Lung (tissue), 17 donors: ENCODE measurements at places on chromosomes 7 and 10.

DNA sequence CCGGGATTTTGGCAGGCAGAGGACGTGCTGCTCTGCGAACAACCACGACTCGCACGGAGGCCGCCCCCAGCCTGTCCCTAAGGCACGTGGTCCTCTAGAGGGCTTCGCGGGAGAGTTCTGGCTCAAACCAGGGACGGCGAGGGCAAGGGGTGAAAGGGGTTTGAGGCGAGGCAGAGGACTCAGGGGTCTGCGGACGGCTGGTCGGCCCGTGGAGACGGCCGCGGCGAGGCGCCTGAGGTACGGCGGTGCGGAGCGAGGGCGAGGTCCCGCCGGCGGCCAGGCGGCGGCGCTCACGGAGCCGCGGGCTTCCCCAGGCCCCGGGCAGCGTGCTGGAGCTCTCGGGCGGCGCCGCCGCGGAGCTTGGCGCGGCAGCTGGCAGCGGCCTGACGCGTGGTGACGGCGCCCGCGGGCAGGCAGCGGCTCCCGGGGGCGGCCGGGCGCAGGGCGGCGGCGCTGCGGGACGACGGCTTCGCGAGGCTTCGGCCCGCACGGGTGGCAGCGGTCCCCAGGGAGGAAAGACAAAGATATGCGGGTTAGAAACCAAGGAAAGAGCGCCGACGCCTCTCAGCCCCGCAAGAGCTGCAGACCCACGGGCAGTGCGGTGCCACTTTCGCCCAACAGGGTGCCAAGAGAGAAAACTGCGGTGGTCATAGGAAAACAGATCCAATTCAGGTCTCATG lies 44.8 kb downstream of the ZNF800 start:
- DNase-seq = peak; percentile 79

- DNase-seq = no peak
Observed at GRCh38 chr10:73097305-73097670, 622 bp upstream of the P4HA1 start.

GRCh38 chr7:43584195-43584586 lies 1.3 kb downstream of the STK17A start:
- DNase-seq = peak; percentile 63

DNA sequence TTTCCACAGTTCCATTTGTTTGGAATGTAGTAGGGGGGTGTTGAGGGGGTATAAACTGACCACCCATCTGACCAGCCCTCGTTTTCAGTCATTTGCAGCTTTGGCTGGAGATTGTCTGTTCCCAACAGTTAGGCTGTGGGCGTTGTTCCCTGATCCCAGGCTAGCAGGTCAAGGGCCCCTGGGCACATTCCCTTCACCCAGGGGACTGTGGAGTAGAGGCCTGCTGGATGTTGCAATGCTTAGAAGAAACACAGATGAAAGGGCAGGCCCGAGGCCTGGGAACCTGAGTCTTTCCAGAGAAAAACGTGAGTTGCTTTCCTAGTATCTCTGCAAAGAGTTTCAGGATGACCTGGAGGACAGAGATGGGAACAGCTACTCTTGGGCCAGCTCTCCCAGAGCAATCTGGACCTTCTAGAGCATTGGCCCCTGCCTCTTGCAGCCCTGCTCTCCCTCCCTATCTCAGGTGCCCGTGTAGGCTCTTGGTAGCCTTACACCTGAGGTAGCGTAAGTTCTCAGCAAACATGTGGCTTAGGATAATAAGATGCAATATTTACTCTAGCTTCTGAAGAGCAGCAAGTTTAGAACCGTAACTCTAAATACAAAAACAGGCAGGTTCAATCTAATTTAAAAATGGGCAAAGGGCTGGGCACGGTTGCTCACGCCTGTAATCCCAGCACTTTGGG lies 99.4 kb upstream of the EFCAB10 start:
- peak; percentile 37 for DNase-seq

DNA sequence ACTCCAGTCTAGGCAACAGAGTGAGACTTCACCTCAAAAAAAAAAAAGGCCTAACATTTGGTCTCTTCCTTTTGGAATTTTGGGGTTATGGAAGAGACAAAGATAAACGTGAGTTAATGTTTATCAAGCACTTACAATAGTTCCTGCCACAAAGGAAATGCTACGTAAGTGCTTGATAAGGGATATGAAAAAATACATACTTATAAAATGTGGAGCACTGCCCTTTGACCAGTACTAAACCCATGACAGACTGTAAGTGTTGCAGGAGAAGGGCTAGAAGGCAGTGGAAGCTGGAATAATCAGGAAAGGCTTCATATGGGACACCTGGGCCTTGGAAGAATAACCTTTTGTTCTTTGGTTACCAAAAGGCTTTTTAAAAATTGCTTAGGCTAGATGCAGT lies 25.5 kb downstream of the TMEM248 start:
- DNase-seq = no peak

- DNase-seq = no peak
Observed at GRCh38 chr10:7520507-7521485, 110.0 kb upstream of the SFMBT2 start.

GRCh38 chr7:144579687-144580086 lies 176.2 kb upstream of the NOBOX start:
- DNase-seq = no peak

DNA sequence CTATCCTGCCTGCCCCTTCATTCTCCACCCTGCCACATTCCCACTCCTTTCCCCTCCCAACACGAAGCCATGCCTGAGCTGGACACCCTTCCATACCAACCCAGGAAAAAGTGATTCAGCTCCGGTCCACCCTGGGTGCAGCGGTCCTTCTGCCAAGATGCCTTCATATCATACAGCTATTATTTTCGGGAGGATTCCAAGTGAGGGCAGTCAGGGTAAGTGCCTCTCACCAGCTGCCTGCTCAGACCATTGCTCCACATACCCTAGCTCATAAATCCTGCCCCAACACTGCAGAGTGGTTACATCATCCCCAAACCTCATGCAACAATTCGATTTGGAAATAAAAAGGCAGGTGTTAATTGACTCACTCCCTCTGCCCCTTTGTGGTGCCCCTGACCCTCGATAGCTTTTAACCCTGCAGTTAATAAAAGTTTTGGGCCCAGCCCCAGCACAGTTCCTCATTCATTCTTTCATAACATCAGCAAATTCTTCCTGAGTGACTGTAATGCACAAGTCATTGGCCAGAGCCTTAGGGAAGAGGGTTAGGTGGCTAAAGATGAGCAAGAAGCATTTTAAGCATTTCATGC lies 42.6 kb downstream of the ZNF503 start:
- DNase-seq = no peak

- DNase-seq = peak; percentile 51
Observed at GRCh38 chr7:4470246-4470645, 211.8 kb upstream of the FOXK1 start.

DNA sequence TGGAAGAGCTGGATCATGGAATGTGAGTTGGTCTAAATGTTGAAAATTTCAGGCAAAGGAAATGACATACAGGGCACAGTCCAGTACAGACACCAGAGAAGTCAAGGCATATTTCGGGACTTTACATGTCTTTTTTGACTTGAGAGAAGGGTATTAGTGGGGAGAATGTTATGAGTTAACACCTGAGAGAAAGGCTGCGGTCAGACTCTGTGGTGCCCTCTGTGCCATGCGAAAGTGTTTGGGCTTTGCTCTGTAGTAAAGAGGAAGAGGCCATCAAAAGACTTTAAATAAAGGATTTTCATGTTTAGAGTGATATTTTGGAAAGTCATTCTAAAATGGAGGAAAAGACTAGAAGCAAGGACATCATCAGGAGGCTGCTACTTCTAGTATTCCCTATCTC lies 607.4 kb downstream of the CCSER2 start:
- DNase-seq = no peak

GRCh38 chr7:120436487-120437060 lies 163.6 kb downstream of the KCND2 start:
- no peak for DNase-seq

DNA sequence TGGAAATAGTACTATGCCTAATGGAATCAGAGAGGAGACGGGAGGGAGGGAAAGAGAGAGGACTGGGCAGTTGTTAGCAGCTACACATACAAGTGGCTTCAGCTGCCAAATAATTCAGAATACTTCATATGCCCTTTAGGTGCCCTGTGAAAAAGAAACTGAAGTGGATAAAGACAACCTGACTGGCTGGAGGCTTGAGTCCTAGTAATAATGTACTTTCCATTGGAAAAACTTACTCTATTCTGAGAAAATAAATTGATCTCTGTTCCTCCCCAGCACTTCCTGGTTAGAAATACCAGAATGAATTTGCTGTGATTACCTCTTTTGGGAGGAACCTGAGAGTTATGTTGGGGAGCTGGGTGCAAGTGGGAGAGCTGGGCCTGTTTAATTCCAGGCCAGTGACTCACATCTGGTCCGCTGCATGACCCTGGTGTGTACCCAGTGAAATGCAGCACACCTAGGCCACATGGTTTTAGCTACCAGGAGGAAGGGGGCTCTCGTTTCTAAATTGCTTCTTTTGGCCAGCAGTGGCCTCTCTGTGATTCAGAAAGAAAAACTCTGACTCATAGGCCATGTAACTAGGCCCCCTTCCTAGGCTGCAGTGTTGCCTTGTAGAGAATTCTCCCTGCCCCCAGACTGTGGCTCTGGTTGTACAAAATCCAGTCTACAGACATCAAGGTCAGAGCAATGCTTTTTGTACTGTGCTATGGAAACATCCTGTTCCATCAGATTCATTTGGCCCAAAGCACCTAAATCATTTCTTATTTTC lies 6.5 kb downstream of the AGFG2 start:
- DNase-seq = peak; percentile 51

GRCh38 chr7:13201628-13202027 lies 514.2 kb downstream of the ARL4A start:
- DNase-seq = no peak

DNA sequence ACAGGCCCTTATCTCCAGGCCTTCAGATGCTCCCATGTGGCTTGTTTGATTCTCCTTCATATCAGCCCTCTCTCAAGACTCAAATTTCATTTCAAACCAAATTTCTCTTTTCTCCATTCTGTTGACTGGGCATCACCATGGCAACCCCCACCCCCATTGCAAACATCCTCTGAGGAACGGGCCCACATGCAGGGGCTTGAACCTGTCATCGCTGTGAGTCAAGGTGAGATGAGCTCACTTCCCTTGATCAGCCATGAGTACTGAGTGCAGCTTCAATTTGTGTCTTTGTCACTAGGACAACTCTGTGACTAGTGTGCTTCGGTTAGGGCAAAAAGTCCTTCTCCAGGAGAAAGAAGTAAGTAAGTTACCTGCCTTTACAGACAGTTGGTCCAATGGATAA lies 41.9 kb downstream of the CALML3 start:
- no peak for DNase-seq

- peak; percentile 94 for DNase-seq
Observed at GRCh38 chr10:50593523-50594376, 30.0 kb downstream of the SGMS1 start.

GRCh38 chr7:126449611-126450268 lies 803.0 kb downstream of the GRM8 start:
- DNase-seq = no peak

DNA sequence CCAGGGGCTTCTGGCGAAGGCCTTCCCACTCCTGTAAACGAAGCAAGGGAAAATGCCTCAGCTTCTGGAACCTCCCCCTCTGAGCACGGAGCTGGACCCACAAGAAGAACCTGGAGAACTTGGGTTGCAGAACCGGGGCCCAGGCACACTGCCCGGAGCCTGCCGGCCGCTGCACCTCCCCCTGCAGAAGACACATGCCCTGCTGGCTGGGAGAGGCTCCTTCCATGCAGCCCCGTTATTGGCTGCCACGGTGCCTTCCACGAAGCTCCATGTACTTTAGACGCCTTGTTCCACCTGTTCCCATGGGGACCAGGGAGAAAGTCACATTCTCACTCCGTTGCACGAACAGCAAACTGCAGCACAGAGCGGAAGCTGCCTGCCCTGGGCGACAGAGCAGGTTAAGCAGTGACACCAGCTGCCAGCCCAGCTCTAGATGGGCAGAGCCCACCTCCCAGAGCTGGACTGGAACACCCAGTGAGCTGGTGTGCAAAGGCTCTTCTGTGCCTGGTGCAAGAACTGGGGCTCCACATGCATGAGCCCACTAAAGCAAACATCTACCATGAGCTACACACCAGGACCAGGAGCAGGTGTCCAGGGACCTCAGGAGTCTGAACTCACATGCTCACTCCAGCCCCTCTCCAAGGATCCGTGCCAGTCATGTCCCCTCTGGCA lies 70.1 kb downstream of the TNS3 start:
- DNase-seq = no peak

GRCh38 chr10:32618482-32618881 lies 172.5 kb downstream of the CCDC7 start:
- no peak for DNase-seq

DNA sequence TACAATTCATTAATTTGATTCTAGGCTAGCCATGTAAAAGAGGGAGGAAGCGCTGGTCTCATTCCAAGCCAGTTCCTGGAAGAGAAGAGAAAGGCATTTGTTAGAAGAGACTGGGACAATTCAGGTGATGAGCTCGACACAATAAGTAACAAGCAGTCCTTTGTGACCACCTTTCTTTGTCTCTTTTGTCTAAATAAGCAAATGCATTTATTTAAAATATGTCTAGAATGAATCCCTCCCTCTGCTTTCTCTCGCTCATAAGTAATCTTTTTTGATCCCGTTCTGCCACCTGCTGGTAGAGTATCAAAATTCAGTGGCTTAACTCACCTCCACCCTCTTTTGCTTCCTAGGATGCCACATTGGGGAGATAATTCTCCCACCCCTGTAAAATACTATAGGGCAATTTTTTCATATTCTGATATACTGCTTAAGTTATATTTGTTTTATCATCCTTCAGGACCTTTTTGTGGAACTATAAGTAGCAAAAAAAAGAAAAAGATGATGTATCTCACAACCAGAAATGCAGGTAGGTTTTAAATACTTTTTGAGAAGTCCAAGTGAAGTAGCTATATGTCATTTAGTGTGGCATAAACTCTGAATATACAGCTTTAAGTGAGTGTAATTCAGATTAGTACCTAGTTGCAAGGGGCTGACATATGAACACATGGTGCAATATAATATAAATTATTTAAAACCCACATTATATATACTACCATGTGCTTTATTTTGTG lies 91.5 kb downstream of the GSDME start:
- peak; percentile 45 for DNase-seq

DNA sequence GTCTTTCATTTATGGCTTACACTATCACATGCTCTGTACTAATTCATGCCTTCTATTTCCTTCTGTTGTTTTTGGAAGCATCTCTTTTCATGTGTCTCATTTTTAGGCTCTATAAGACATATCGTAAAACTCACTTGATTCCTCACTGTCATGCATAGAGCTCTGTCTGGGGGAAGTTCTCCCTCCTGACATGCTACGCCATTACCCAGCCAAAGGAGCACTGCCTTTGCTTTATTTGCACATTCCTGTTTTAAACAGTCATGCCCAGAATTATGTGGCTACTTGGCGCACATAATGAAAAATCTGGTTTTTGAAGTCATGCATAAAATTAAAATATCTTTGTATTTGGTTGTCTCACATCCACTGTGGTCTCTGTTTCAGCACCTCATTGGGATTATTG lies 17.6 kb upstream of the AKR1C3 start:
- no peak for DNase-seq
